ENCODE measurements at places on chromosomes 7 and 10. TPM values are rescaled to one million over a fixed set of nuclear protein-coding genes. Genes with fewer than 3 reads are reported as not detected.

MLXIPL gene
- 0.63 TPM for total RNA-seq

NRG3 gene
- 0.62 TPM for total RNA-seq

DNA sequence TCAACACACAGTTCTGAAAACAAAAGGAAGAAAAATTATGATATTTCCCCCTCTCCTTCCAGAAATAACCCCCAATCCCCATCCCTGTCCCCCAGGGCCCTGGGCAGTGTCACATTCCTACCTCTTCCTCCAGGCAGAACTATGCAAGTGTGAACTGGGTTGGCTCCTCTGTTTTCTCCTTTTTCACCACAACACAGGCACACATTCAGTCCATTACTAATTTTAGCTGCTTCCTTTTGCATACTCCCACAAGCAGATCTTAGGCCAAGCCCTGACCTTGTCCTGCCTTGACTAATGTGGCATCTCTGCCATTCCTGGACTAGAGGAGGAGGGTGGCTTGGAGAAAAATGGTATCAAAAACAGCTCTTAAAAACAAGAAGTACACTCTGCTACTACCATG, 208.1 kb downstream of the HDAC9 start:
- DNase-seq, result no peak

DNA sequence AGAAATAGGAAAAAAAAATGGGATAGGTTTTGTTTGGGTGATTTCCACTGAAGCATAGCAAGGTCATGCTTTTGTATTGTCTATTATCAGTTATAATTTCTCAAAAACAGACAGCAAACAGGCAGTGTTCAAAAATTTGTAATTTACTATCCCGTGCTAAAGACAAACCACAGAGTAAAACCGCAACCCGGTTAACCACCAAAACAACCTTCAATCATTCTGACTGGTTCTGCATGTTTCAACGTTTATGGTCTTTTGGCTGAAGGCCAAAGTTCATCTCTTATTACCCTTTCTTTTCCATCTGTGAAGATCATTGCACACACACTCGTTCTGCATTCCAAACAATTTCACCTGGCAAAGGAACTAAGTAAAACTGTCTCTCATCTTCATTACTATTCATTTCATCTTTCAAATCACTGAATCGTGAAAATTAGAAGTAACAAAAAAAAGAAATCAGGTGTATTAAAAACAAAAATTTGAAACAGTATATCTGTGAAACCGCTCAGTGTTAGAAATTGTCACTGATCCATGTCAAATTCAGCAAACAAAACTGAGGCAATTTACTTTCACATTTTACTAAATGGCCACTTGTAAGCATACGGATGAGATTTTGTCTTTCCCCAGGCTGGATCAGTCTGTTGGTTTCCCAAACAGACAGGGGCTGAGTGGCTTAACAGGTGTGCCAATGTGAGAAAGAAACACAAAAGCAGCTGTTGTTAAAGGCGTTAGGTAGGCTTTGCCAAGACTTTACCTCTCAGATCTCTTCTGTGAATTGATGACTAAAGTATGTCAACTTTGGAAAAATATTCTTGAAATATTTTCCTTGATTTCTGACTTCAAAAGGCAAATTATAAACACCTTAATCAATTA, 539.6 kb downstream of the CNTNAP2 start:
- DNase-seq, result no peak

DNA sequence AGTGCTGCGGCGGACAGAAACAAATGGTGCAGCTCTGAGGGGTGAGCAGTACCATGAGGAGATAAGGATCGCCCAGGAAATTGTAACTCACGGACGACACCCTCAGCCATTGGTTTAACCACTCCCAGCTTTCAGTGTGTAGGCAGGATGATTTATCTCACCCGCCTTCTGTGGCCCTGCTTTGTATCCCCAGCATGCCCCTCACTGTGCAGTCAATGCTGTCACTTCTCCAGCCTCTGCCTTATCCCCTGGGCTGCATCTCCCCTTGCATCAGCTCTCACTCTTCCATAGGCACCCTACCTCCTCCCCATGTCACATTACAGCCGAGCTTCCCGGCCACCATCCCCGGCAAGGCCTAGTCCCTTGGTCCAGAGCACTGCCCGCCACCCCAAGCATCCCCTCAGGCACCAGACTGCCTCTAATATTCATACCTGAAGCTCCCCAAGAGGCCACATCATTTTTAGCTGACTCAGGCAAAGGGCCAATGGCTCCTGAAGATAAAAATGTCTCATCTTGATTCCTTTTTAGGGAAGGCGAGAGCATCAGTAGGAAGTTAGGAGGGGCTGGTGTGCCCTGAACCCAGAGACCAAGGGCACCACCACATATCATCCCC, 77.1 kb downstream of the CARD11 start:
- DNase-seq, result no peak

DNA sequence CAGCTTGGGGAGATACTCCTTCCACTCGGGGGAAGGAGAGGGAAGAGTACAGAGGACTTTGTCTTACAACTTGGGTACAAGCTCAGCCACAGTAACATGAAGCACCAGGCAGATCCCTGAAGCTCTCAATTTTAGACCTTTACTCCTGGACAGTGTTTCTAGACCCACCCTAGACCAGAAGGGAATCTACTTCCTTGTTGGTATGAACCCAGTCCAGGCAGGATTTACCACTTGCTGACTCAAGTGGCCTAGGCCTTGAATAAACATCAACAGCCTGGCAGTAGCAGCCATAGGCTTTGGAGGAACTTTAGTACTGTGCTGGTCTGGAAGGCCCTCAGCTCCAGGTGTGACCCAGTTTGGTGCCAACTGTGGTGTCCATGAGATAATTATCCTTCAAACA, 173.1 kb downstream of the ADRA2A start:
- DNase-seq, result no peak

DNA sequence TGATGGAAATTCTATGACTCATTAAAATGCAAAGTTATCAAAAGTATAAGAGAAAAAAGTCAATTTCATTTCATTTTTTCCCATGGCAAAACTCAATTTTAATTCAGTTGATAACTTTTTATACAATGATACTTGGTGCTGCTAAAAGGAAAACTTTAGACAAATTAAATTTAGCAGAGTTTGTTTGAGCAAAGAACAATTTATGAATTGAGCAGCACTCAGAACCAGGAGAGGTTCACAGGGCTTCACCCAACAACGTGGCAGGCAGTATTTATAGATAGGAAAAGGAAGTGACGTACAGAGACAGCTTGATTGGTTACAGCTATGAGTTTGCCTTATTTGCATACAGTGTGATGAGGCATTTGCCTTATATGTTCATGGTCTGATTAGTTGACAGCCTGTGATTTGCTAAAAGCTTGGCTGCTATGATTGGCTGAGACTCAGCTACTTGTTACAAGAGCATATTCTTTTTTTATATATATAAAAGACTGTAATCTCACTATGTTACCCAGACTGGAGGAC, 157.2 kb upstream of the CELF2 start:
- no peak for DNase-seq

- DNase-seq, result no peak
Observed at GRCh38 chr7:75039166-75039565, 34.4 kb downstream of the RCC1L start.

- peak; percentile 84 for DNase-seq
Observed at GRCh38 chr7:73770860-73771670, 995 bp upstream of the CLDN3 start.

- no peak for DNase-seq
Observed at GRCh38 chr7:142139597-142140400, 28.3 kb downstream of the MGAM2 start.

DNA sequence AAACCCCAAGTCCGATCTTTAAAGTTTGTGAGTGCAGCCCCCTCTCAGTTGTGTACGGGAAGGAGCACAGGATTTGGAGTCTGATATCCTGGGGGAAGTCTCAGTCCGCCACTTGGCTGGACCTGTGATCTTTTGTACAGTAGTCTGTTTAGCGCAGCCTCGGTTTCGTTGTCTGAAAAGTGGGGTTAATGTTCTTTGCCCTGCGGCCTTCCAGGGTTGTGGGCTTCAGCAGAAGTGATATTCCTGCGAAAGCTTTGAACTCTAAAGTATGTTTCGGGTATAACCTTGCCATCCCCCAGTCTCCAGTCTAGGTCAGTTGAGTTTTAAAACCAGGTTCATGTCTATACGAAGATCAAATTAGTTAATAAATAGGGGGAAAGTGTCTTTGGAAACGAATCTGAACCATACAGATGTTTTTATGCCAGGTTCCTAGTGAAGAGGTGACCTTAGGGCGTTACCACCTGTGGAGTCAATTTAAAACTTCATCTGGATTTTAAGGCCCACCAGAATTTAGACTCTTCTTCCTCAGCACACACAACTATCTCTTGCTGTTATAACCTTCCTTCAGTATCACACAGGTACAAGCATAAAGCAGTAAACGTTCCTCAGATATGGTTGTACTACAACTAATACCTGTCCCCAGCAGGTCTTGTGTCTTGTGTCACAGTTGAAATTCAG, 904 bp downstream of the R3HCC1L start:
- peak; percentile 15 for DNase-seq
